ENCODE measurements at places on chromosomes 2 and 18.
A peak's percentile ranks its signal among the peaks of the same experiment; 100 is the strongest.

GRCh38 chr2:26639685-26640243 is 1.4 kb downstream of the CIB4 start:
- DNase-seq, result no peak

GRCh38 chr2:84846741-84847142 is 34.1 kb downstream of the TRABD2A start:
- no peak for DNase-seq

DNA sequence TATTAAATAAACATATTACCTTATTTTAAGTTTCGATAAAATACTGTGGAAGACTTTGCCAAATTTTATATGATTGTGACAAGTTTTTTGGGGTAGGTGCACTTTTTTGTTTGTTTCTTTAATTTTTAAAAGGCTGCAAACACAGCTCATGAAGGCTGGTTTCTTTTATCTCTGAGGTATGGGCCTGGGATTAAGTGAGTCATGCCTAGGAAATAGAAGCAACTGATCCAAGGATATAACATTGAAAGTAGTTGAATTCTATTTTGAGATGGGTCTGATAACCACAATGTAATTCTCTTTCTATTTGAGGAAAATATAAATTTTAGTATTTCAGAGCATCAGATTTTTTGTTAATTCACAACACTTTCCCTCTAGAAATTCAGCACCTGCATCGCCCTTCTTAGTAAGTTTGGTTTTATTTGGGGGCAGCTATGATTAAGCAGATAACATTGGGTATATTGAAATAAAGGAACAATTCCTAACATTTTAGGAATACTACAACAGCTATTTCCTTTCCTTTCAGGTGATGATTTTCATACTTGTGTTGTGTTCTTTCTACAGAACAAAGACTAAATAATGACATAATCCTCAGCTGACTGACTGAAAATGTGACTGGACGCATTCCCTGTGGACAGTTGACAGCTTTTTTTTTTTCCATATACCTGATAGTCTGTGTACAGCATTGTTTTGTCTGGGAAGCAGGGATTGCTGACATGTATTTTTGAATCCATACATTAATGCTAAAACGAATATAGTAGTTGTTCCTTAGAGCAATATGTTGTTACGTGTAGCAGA is 16.8 kb downstream of the RBM45 start:
- no peak for DNase-seq

DNA sequence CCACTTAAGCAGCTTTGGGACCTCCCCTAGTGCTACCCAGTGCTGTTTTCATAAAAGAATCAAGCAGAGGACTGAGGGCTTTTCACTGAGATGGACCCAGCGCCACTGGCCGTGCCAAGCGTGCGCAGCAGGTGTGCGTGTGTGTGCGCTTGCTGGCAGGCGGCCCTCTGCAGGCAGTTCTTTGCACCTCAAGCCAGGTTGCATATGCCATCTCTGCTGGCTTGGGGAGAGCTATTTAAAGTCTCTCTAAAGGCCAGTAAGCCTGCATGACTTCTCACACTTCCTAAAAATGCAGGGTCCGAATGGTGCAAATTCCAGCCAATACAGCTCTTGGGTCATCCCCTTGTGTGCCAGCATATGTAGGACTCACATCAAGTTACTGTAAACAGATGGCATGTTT is 255.5 kb downstream of the RNF152 start:
- DNase-seq, result no peak

- DNase-seq, result no peak
Observed at GRCh38 chr2:27072920-27073319, 1.5 kb upstream of the OST4 start.

DNA sequence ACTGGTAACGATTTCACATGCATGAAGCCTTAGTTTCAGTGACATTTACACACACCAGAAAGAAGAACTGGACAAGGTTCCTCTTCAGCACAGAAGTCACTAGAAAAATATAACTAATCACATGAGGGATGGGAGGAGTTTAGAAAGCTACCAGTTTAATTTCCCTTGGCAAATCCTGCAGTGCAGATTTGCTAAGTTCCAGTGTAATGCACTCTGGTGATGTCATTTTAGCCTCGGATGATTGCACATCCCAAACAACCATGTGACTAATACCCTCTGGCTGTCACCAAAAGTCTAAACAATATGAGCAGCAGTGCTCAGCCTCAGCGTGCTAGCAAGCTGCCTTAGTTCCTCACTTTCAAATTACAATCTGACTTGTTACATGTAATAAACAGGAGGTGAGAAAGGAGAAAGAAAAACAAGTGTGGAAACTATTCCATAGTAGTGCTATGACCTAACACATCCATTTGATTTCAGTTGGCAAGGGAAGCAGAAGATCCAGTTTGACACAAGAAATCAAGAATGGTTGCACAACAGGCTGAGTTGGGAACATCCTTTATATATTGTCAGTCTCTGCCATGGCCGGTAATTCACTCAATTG is 35.3 kb upstream of the PPP1CB start:
- DNase-seq, result peak; percentile 89

DNA sequence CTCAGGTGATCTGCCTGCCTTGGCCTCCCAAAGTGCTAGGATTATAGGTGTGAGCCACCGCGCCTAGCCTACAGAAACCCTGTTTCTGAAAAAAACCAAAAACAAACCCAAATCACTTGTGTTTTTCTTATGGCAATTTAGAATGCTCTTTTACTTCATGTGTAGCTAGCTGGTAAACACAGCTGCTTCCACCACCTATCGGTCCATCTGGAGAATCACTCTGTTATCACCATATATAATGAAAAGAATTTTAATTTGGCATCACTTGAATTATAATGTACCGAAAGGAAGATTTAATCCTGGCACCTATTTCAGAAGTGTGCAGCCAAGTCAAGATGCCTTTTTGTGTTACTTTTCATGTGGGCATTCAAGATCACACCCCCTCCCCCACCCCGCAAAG is 86.5 kb upstream of the ITGB6 start:
- no peak for DNase-seq

DNA sequence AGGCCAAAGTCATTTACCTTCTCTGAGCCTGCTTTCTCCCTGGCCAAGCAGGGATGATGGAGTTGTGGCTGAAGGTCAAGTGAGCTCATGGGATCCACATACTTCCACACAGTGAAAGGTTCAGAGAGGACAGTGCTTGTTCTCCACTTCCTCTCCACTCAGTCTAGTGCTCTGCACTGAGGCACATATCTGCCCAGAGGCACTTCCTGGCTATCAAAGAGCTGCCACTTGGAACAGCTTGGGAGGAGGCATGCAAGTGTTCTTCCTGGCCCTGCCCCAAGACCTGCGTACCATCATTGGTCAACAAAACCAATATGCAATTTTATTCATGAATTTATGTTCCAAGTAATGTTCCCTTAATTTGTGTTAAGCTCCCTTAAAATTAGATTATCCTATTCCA is 71.9 kb downstream of the RNF152 start:
- DNase-seq, result no peak

DNA sequence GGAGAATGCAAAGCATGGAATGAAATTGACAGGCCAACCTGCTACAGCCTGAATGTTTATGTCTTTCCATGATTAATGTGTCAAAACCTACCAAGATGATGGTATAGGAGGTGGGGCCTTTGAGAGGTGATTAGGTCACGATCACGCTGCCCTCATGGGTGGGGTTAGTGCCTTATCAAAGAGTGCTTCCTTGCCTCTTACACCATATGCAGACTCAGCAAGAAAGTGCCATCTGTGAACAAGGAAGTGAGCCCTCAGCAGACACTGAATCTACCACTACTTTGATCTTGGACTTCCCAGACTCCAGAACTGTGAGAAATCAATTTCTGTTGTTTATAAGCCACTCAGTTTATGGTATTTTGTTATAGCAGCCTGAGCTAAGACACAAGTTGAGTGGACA is 147.5 kb upstream of the BCL2L11 start:
- no peak for DNase-seq

- no peak for DNase-seq
Observed at GRCh38 chr2:114354199-114354598, 88.2 kb upstream of the DPP10 start.

DNA sequence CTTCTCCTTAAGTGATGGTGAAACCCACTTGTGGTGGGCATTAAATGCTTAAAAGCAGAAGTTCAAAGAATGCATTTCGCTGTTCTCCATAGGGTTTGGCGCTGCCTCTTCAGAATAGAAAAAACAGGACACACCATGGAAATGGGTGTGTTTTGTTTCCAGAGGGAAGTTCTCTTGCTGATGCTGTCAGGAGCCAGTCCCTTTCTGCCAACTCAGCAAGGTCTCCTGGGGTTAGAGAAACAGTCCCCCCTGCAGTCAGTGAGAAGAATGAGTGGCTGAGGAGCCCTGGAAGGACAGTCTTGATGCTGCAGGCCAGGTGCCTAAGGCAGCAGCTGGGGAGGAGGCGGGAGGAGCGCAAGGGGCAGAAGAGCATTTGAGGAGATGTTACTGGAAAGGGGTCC is 37.8 kb upstream of the ASAP2 start:
- DNase-seq, result no peak

GRCh38 chr2:64202206-64202845 is 58.1 kb upstream of the PELI1 start:
- peak; percentile 49 for DNase-seq

GRCh38 chr2:121902171-121902591 is 146.7 kb downstream of the TSN start:
- DNase-seq, result no peak

DNA sequence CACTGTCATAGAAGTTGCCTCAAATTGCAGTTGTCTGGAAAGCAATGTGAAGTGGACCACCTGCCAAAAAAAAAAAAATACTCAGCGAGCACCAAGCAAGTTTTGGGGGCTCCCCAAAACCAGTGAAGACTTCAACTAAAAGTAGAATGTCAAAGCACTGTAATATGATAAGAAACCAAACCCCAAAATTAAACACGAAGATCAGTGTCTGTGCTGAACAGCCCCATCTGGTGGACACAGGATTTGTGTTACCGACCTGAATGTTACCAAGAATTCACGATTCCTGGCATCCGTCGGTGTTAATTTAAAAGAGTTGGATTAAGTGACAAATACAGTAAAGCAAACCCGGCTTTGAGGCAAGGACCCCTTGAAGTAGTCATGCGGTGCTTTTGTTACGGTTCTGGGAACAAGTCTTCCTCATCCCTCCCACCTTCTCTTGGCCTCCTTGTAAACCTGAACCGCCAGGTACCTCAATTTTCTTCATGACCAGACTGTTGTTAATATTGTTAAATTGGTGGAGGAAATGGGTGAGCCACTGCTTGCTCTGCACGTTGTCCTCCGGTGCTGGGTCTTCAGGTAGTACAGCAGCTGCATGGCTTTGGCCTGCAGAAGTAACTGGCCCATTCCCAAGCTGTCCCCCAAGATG is 31.3 kb upstream of the SSB start:
- peak; percentile 61 for DNase-seq

- no peak for DNase-seq
Observed at GRCh38 chr2:201827621-201828020, 21.3 kb downstream of the CDK15 start.

DNA sequence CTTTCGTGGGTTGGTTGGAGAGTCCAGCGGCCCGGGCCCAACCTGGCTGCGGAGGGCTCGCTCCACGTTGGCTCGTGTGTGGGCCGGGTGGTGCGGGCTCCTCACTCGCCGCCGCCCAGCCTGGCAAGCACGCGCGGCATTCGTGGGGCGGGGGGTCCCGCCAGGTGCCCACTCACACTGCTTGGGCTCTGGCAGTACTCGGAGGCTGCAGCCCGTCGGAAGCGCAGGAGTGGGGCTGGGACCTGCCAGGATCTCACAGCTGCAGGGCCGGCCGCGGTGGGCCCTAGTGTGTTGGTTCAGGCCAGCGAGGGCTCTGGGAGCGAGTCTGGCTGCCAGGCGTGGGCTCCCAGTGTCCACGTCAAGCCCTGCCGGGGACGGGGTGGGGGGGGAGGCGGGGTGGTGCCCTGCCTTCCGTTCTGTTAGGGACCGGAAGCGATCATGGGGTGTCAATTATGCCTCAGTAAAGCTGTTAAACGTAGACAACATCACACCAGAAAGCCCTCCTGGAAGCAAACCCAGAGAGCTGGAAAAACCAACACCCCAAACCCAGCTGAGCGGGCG is 1.0 kb upstream of the HS6ST1 start:
- no peak for DNase-seq

DNA sequence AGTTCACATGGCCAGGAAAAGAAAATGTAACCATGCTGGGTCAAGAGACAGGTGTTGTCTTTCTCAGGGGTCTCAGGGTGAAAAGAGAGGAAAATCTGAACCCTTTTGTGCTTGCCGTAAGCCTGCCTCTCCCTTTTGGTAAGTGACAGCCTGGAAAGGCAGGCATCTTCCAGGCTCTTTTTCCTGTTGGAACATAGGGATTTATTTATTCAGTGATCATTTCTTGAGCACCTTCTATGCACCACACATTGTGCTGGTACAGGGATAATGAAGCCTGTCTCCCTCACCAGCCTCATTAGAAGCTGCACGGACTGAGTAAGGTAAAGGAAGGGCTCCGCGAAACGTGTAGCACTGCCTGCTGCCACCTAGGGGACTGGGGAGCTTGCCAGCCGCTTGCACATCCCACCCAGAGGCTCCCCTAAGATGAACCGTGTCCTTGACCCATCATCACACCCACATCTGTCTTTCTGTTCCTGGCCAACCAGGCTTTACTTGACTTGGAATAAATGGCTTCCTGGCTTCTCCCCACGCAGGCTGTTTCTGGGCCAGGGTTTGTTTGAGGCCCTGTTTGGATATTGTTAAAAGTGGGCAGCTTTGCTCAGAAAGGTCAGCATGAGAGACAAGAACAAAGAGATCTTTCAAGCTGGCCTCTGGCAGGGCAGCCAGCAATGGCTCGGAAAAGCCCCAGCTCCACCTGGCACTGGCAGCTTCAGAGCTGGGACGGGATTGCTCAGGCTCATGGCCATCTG is 73.3 kb upstream of the MCFD2 start:
- no peak for DNase-seq

GRCh38 chr2:188526701-188527100 is 235.0 kb downstream of the GULP1 start:
- no peak for DNase-seq

DNA sequence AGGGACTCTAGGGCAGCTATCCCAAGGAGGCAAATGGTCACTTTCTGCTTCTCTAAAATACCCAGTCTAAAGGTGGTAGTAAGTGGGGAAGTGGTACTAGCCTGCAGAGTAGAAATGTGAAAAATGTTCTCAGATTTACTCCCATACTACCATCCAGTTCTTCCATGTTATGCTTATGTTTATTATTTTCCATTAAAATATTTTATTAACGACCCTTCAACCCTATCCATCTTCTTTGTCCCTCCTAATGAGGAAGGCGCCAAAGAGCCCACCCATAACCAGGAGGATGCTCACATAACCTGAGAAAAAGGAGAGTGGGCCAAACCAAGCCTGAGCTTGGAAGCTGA is 153.5 kb downstream of the ANTXR1 start:
- DNase-seq, result no peak

GRCh38 chr2:201182650-201183364 is at the start of gene CASP10:
CASP10 (plus strand) TSS chr2:201183141; CDS start chr2:201185778, 2,637 bp downstream.
- no peak for DNase-seq

DNA sequence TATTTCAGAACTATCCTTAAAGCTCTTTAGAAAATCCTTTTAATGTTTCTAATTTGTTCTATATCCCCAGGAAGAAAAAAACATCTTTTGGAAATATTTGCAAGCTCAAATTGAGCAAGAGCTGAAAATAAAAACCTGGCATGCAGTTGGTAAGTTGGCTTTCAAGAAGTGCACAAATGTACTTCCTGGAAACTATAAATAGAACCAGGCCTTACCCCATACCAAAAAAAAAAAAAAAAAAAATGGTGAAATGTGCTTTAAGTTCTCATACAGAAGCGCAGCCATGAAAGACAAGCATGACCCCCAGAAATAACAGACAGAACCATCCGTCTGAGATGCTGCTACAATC is 178.5 kb downstream of the HDAC4 start:
- peak; percentile 76 for DNase-seq
